ENCODE measurements at places on chromosomes 3 and 15.

GRCh38 chr15:95059346-95059905 is 828.1 kb downstream of the MCTP2 start:
- no peak for DNase-seq

GRCh38 chr15:28927043-28927442 is 41.3 kb downstream of the APBA2 start:
- DNase-seq, result no peak

DNA sequence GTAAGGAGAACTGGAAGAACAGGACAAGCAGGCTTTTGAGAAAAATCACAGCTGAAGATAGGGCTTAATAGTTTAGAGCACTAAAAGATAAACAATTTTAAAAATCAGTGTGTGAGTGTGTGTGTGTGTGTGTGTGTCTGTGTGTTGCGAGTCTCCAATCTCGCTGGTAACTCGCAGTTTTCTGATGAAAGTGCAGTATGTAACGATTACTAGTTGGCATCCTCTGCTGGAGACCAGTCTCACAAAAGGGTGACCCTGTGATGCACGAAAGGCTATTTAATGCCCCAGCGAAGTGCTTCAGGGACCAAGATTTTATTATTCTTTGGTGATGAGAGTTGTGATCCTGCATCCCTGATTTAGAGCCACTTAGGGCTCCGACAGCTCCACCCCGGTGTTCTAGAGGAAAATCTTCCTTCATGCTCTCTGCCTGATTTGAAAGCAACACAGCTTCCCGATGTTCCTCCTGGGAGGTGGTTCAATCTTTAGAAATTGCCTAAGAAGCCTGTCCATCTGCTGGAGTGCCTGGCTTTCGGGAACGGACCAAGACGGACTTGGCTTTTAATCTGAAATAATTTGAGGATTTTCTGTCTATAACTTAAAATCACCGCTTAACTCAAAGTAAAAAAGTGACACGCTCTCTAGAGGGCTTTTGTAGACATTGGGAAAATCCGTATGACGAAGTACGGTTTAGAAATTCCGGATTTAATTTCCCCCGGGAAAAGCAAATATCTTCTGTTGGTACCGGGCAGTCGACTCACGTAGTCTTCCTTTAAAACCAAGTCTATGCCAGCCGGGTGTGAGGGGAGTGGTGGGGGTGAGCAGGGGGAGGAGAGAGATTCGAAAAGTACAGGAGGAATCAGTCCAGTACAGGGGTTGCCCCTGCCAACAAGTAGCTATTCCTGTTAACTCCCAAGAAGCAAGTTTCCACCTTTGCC is 1.1 kb upstream of the ALCAM start:
- DNase-seq, result no peak

- DNase-seq, result no peak
Observed at GRCh38 chr3:195801251-195802183, 10.2 kb downstream of the MUC4 start.

DNA sequence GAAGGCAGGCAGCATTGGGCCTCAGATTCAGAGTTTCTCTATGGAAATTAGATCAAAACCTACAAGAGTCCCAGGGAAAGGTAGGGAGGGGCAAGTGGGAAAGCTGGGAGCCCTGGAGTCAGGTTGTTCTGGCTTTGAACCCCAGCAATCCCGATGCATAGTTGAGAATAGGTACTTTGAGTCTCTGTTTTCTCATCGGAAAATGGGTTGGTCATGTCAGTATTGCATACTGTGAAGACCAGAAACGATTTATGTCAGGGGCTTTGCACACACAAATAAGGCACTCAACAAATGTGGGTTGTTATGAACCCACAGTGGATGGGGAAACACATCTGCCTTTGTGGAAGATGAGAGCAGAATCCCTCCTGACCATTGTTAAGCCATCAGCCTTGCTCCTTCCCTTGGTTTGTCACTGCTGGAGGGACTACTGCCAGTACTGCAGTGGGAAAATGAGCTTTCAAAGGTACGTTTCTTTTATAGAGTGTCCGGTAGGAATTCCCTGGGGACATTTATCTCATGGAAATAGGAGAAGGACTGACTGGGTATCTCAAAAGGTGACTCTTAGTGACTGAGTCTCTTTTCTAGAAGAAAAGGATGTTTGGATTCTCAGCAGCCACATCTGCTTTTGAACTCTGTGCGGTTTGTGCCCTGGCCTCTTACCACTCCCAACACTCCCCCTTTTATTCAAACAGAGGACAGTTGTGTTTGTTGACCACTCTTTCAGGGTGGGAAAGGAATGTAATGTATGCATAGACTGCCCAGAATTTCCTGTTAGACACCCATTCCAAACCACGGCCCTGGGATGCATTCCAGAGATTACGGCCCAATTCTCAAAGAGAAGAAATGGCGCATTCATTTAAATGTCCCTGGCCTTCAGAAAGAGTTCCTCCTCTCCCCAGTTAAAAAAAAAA is 54.6 kb upstream of the VILL start:
- no peak for DNase-seq

All from cerebellar nuclear complex (tissue), 1 donor.